Activated CD4-positive, alpha-beta T cell treated with anti-CD3 and anti-CD28 coated beads, Interleukin-2, amount 50 U/mL, for 4 hours (primary cell): ENCODE measurements at places on chromosomes 3 and 15.

DNA sequence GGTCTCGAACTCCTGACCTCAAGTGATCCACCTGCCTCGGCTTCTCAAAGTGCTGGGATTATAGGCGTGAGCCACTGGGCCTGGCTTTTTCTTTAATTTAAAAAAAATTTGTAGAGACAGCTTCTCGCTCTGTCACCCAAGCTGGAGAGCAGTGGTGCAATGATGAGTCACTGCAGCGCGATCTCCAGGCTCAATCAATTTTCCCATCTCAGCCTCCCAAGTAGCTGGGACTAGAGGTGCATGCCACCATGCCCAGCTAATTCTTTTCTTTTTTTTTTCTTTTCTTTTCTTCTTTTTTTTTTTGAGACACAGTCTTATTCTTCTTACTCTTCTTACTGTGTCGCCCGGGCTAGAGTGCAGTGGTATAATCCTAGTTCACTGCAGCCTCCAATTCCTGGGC is 19.8 kb downstream of the TUBGCP4 start:
- no peak for DNase-seq

DNA sequence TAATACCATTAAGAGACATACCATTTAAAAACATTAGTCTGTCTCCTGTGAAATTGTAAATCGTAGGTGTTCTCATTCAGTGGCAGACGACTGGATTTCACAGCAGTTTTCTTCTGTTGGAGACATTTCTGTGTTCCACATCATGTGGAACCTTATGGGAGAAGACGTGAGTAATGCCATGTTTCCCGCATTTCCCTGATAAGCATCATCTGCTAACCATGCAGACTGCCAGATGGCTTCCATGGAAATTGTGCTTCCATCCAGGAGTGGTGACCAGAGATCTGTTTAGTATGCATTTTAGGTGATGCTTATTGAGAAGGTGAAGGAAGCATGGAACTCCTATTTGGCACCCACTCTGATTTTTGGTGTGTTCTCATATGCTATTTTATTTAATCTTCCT is 28.4 kb upstream of the ST3GAL6 start:
- no peak for DNase-seq

DNA sequence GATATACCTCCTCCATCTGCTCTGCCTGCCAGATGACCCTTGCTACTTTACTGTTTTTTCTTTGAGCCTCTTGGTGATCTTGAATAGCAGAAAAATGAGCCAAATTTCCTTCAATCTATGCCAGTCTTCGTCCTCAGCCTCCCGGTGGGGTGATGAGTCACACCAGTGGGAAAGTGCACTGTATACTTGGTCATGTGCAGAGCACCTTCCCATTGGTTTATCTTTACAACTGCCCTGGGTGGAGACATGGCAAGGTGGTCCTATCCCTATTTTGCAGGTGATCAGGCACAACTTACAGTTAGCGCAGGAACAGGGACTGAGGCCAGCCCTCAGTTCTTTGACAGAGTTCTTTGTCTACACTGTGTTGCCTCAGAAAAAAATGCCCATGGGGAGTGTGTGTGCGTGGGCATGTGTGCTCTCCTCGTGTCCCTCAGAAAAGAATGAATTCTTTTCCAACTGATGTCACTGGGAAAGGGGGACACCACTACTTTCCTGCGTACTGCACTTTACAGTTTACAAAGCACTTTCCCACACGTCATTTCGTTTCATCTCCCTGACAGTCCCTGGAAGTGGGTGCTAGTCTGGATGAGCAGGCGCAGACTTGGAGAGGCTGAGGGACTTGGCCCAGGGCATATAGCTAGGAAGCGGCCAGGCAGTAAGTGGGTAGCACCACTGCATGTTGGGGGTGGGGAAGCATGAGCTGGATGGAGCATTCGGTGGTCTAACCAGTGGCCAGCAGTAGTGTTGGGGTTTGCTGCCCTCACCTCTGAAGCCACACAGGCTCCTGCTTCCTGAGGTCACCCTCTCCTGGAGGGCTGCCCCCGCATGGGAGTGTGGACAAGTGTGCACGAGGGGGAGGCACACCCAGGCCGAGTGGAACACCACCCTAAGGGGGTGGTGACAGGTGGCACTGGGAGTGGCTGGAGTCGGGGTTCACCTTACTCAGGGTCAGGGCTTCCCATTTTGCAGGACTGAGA is 24.1 kb downstream of the SMAD3 start:
- no peak for DNase-seq

DNA sequence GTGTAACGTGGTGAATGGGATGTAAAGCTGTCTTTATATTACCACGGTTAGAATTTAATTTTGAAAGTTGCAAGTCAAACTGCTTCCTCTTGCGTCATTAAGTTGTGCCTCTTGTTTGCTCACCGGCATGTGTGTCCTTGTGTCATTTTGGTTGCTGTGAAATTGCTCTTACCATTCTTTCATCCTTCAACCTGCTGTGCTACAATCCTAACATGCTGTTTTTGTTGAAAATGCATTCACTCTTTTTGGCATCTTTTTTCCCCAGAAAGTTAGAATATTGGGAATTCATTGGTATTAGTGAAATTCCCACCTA is 164.7 kb downstream of the PGPEP1L start:
- DNase-seq, result no peak

- no peak for DNase-seq
These were observed 47.5 kb upstream of the STT3B start for GRCh38 chr3:31485196-31485595.

- no peak for DNase-seq
These were observed 34.5 kb downstream of the RASGRP1 start for GRCh38 chr15:38530113-38530512.

- DNase-seq, result no peak
These were observed 31.6 kb upstream of the ABHD10 start for GRCh38 chr3:111947231-111947630.

DNA sequence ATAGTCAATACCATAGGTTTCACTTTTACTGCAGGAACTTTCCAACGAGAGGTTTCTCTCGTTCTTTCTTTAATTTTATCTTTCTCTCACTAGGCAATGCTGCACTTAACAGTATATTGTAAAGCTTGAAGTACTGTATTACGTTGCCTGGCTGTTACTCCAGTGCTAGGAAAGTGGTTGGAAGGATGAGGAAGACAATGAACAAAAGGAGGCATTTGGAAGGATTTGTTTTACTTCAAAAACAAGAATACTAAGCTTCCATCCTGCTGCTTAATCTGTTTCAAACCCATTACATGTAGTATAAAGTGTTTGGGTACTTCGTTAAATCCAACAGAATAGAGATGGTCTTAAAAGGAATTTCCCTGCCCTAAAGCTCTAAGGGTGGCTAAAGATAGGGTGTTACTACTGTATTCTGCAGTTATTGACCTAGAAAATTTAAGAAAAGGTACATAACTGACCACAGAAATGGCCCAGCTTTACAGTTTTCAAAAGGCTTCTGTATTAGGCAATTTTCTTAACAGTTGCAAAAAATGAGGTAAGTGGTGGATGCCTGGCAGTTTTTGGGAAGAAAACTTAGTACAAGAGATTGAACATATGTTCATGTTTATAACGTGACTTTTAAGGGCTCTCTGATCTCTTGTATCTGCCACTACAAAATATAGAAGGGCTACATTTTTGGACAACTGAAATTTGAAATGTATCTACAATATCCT is 785 bp upstream of the IFT57 start:
- no peak for DNase-seq

DNA sequence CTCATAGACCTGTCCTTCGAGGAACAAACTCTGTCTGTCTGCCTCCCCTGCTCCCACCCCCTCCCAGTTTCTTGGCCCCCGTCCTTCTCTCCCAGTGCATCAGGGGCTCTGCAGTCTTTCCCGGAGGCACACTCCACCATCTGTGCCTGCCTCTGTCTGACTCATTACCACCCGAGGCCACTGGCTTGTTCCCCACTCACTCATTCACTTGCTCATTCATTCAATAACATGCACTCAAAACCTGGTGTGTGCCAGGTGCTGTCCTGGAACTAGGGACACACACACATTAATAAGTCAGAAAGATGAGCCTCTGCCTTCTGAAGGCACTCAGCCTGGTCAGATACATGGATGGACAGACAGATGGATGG is 12.4 kb downstream of the AMIGO3 start:
- DNase-seq, result no peak

DNA sequence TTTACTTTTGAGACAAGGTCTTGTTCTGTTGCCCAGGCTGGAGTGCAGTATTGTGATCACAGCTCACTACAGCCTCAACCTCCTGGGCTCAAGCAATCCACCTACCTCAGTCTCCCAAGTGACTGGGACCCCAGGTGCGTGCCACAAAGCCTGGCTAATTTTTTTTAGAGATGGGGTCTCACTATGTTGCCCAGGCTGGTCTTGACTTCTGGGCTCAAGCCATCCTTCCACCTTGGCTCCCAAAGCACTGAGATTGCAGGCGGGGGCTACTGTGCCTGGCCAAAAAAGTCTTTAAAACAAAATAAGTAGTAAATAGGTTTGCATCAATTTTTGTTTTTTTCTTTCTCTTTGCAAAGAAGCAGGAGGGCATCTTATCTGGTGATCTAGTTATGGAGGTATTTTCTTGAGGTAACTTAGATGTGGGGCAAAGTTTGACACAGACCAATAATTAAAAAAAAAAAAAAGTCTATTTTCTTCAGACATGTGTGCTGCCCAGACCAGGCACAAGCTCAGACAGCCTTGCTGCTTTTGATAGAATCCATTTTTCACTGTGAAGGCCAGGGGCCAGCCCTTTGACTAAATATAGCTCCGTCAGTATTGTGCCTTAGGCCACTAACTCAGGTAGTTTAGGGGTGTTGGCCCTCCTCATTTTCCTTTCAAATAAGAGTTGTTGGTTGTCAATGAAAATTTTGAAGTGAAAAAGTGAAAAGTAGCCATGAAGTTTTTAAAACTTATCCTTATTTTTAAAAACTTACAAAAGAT is 2.5 kb downstream of the ARL6IP5 start:
- no peak for DNase-seq

DNA sequence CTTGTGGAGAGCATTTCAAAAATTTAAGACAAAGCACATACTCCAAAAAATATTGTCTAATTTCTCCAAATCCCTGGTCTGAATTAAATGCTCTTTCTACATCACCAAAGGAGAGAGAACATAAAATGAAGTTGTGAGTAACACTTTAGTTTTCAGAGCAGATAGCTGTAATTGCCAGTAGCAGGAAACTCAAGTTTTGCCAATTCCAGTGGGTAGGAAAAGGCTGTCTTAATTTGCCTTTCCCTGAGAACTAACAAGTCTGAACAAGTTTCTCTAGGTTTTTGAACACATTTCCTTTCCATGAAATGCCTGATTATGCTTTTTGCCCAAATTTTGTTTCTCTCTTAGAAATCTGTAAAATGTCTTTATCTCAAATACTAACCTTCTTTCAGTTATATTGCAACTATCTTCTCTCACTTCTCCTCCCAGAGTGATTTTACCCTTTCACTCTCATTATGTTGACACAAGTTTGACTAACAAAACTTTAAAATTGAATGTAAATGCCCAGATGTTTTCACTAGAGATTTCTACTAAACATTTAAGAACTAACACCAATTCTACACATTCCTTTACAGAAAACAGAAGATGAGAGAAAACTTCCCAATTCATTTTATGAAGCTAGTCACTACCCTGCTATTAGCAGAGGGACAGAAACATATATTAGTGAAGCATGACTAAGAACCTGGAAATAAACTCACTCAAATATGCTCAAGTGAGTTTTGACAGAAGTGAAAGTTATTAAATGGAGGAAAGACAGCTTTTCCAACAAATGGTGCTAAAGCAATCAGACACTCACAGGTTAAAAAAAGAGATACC is 38.4 kb downstream of the RFX7 start:
- no peak for DNase-seq

GRCh38 chr3:189096092-189096491 is 75.7 kb upstream of the TPRG1 start:
- no peak for DNase-seq

DNA sequence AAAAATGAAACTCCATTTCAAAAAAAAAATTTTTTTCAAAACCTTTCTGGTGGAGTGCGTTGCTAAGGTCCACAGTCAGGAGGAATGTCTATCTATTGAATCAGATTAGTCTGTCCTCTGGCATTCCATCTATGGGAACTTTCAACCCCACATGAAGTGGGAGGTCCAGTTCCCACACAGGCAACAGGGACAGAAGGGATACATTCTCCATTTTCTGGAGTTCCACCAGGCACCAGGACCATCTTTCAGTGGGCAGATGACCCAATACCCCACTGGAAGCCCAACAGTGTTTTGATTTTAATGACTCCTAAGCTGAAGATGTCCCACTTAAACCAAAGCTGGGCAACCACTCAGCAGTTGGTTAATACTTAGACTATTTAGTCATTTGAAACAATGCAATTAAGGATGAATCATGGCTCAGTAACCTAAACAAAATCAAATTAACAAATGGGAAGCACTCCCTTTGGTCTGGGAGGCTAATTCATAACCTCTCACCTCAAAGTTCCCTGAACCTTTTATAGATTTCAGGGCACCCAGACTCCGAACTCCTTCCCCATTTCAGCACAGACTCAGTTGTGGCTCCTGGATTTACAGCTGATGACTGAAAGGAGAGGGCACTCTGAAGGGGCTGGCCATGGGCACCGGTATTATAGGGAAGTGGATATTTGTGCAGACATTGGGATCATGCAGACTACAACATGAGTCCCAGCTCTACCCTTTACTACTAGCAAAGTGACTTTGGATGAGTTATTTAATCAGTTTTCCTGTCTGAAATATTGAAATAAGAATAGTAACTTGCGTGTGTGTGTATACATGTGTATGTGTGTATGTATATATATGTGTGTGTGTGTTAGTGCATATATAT is 264.3 kb upstream of the LRTM1 start:
- DNase-seq, result no peak

DNA sequence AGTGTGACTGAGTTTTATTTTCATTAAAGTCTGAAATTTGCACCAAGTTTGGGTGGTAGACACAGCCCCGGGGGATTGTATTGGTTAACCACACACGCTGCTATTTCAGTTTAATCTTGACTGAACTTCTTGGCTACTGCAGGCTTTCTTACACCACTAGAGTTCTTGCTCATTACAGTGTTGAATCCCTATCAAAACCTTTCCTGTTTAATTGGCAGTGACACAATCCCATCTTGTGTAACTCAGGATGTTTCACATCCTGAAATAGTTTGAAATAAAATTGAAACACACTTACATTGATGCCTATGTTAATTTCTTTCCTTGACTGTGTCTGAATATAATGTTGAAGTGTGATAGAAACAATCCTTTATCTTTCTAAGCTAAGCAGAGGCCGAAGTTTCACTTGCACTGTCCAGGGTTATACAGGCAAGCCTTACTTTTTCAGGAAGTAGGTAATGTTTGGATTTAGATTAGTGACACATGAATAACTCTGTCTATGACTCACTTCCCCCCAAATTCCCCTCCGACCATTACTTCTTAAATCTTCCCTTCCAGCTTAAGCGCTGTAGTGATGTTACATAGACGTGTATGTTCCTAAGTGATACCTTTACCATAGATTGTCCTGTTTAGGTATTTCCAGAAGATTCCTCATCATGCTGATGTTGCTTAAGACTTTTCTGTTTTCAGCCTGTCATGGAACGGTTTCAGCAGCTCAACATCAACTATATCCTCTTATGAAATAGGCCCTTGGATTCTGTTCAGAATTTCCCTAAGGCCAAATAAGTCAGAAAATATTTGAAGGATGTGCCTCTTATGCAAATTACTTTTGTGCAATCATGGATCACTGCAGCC is 16.8 kb downstream of the ATG7 start:
- DNase-seq, result no peak

- no peak for DNase-seq
These were observed 159.5 kb downstream of the SQOR start for GRCh38 chr15:45794304-45794703.

GRCh38 chr15:60087561-60087960 is 83.5 kb downstream of the FOXB1 start:
- DNase-seq, result no peak
